ENCODE measurements at places on chromosomes 5 and 9.

- H3K27ac ChIP-seq = no peak overlapping the region
- DNase-seq = no peak
- H3K27me3 ChIP-seq = peaks cover 12% of the 10 kb centered on the region
- no peaks in the 10 kb centered on the region for H3K36me3 ChIP-seq
These were observed 8.1 kb downstream of the ADAMTS13 start for GRCh38 chr9:133430244-133430643.

GRCh38 chr5:78795757-78796156 is 147.2 kb upstream of the LHFPL2 start:
- H3K27me3 ChIP-seq = no peaks in the 10 kb centered on the region
- no peak for DNase-seq
- peaks cover 4% of the 10 kb centered on the region for H3K4me1 ChIP-seq
- no peak overlapping the region for H3K4me3 ChIP-seq
- peaks cover 6% of the 10 kb centered on the region for H3K36me3 ChIP-seq

- no peaks in the 10 kb centered on the region for H3K4me1 ChIP-seq
- no peak overlapping the region for H3K4me3 ChIP-seq
- DNase-seq = no peak
- H3K27ac ChIP-seq = no peak overlapping the region
- H3K36me3 ChIP-seq = no peaks in the 10 kb centered on the region
These were observed 908.2 kb upstream of the CDH10 start for GRCh38 chr5:25552871-25553481.

DNA sequence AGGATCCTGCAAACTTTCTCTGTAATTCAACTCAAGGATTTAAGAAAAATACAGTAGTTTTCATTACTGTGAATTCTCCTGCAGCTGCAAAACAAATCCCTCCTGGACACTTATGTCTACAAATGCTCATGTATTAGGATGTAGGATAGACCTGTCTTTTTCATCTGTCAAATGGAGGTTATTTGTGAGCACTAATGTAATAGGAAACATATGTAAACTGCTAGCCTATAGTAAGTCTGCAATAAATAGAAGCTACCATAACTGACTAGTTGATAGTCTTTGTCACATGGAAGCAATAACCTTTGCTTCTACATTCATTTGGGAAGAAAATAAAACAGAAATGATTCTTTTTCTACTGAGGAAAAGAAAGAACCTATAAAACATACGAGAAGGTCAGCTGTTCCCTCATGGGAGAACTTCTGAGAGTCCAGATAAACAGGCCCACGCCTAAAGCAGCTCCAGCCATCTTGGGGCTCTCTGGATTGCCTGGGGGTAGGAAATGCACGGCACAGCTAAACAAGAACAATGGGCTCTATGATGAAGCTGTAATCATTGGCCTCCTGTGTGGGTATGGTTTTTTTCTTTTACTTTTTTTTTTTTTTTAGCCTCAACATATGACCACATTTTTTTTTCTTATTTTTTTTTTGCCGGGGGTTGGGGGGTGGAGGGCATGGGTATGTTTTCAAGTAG is 6.2 kb downstream of the KCNV2 start:
- H3K27me3 ChIP-seq = no peaks in the 10 kb centered on the region
- H3K36me3 ChIP-seq = peaks cover 3% of the 10 kb centered on the region
- no peak overlapping the region for H3K4me3 ChIP-seq
- no peak overlapping the region for H3K27ac ChIP-seq

DNA sequence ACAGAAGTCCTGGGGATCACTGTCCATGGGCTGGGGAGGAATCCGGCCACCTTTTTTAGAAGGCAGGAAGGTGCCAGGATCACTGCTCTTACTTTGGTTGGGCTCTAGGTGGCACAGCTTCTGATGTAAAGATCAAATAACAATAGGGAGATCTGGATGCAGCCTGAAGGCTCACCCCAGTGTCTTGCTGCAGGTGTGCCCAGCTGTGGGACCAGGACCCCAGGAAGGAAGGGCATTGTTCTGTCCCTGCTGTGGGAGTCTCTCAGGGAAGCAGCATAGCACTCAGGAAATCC is 69.6 kb downstream of the DAB2IP start:
- no peak overlapping the region for H3K27ac ChIP-seq
- H3K4me1 ChIP-seq = no peaks in the 10 kb centered on the region
- DNase-seq = no peak
- H3K36me3 ChIP-seq = no peaks in the 10 kb centered on the region

GRCh38 chr5:14142202-14142826 is 828 bp upstream of the TRIO start:
- no peaks in the 10 kb centered on the region for H3K36me3 ChIP-seq
- peak overlapping the region; percentile 79 for H3K4me3 ChIP-seq
- peaks cover 30% of the 10 kb centered on the region for H3K4me1 ChIP-seq
- no peak overlapping the region for H3K27ac ChIP-seq

DNA sequence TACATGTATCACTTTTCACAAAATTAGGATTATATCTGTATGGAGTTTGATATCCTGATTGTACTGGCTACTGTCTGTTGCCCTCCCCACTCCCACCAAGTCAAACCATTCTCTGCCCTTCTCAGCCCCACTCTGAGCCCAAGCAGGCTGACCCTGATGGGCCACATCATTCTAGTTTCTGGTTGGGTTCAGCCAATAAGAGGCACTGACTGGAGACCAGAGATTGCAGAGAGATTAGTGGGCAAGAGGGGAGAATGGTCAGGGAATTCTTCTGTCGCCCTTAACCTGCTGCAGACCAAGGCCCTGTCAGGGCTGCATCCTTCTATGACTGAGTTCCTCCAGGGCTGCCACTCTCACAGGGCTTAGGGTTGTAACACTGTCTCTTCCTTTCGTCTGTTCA is 2.7 kb downstream of the HSPB3 start:
- no peaks in the 10 kb centered on the region for H3K36me3 ChIP-seq
- H3K27me3 ChIP-seq = no peaks in the 10 kb centered on the region
- no peak overlapping the region for H3K27ac ChIP-seq
- no peak for DNase-seq

GRCh38 chr9:8637626-8638025 is 838.0 kb upstream of the DMAC1 start:
- H3K4me1 ChIP-seq = peaks cover 7% of the 10 kb centered on the region
- peaks cover 2% of the 10 kb centered on the region for H3K36me3 ChIP-seq
- no peak overlapping the region for H3K27ac ChIP-seq
- H3K4me3 ChIP-seq = no peak overlapping the region
- no peak for DNase-seq

DNA sequence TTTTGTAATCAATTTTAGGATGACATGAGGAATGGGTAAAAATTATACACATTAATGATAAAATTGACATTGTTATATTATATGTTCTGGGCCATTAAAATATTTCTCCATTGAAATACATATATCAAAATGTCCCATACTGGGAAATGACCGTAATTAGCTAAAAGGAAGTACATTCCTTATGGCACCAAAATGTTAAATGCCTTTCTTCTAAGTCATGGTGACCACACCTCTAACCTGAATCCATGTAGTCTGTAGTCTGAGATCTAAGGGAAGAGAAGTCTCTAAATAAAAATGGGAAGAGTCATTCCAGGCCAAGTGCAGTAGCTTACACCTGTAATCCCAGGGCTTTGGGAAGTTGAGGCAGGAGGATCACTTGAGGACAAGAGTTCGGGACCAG is 10.0 kb upstream of the GDA start:
- no peak for DNase-seq
- H3K4me3 ChIP-seq = no peak overlapping the region
- no peaks in the 10 kb centered on the region for H3K27me3 ChIP-seq
- H3K36me3 ChIP-seq = no peaks in the 10 kb centered on the region
- no peak overlapping the region for H3K27ac ChIP-seq
- no peaks in the 10 kb centered on the region for H3K4me1 ChIP-seq

GRCh38 chr5:10733426-10733825 is 27.6 kb downstream of the DAP start:
- no peaks in the 10 kb centered on the region for H3K36me3 ChIP-seq
- no peak overlapping the region for H3K27ac ChIP-seq
- no peak overlapping the region for H3K4me3 ChIP-seq
- no peak for DNase-seq

DNA sequence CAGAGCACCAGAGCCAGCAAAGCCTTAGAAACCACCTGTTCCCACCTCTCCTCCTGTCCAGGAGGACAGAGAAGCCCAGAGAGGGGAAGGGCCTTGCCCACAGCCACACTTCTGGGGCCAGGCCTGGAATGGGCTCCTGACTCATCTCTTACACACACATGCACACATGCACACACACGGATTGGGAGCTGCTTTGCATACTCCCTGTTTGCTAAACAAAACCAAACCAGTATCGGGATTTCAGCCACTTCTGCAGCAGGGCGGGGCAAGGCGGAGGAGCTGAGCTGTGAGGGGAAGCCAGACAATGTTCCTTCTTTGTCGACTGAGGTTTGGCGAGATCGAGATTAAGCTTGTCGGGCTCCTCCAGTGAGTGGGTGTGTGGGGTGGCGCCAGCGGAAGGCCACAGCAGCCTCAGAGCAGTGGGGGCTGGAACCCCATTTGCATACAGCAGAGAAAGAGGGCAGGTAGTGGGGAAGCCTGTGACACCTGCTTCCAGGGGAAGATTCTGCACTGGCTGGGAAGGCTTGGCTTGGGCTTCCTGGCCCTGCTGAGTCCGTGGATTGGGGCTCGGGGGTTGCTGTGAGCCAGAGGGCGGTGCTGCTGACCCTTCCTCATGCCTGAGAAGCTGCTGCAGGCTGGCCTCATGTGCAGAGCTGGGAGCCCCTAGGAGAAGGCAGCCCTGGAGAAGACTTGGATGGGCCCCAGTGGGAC is 16.1 kb downstream of the GFI1B start:
- peak overlapping the region; percentile 39 for H3K4me3 ChIP-seq
- peaks cover 34% of the 10 kb centered on the region for H3K36me3 ChIP-seq
- DNase-seq = peak; percentile 88
- H3K4me1 ChIP-seq = peaks cover 16% of the 10 kb centered on the region
- H3K27me3 ChIP-seq = no peaks in the 10 kb centered on the region

GRCh38 chr5:172766287-172767108 is 4.5 kb downstream of the DUSP1 start:
- DNase-seq = peak; percentile 64
- H3K27ac ChIP-seq = peak overlapping the region; percentile 97
- H3K27me3 ChIP-seq = no peaks in the 10 kb centered on the region
- H3K4me1 ChIP-seq = peaks cover 12% of the 10 kb centered on the region
- H3K4me3 ChIP-seq = peak overlapping the region; percentile 20

DNA sequence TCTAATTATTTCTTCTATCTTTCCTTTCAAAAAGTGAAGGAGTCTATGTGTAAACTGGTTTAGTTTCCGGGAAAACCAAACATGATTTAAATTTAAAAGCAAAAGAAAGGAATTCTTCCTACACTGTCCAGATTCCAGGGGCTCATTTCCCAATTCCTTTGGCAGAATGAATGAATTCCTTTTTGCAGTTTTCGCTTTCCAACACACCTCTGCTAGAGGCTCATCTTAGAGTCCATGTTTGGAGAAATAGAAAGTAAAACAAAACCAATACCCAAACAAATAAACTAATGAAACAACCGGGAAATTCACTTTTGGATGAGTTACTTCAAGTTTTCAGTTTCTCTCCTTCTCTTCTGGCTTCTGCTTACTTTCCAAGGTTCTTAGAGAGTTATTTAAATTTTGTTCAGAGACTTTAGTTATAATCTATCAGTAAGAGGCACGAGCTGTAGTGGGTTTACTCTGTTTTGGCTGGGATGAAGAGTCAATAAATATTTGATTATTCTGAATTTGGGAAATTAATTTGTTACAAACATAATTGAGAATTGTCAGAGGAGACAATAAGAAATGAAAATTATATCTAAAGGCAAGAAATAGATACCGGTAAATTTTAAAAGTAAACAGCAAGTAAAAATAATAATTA is 365.0 kb upstream of the CDH9 start:
- DNase-seq = no peak
- no peak overlapping the region for H3K27ac ChIP-seq
- no peaks in the 10 kb centered on the region for H3K27me3 ChIP-seq
- H3K4me3 ChIP-seq = no peak overlapping the region
- H3K4me1 ChIP-seq = no peaks in the 10 kb centered on the region
- no peaks in the 10 kb centered on the region for H3K36me3 ChIP-seq

DNA sequence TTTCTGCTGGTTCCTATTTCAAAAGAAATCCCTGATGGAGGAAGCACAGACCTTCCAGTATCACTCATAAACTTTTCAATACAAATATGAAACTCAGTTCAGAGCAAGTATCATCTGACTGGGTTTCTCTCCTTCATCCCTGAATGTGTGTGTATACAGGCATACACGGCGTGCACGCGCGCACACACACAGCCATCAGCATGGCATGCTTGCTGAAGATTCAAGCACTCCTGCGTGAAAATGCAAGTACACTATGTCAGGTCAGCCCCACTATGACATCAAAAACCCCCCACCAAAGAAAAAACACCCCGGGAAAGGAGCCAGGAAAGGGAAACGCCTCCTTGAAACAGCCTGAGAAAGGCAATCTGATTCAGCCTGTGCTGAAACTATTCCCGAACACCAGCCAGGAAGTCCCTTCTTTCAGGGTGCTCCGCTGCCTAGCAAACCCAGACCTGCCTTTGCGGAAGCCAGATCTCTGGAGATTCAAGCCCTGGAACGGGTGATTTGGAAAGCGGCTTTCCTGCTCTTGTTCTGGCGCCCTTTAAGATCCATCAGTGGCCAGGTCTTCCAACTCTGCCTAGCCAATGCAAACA is 831 bp downstream of the KLHL3 start:
- H3K27me3 ChIP-seq = no peaks in the 10 kb centered on the region
- no peaks in the 10 kb centered on the region for H3K36me3 ChIP-seq
- peak overlapping the region; percentile 82 for H3K4me3 ChIP-seq
- H3K4me1 ChIP-seq = peaks cover 37% of the 10 kb centered on the region

- no peaks in the 10 kb centered on the region for H3K4me1 ChIP-seq
- no peak for DNase-seq
- no peaks in the 10 kb centered on the region for H3K27me3 ChIP-seq
- no peak overlapping the region for H3K4me3 ChIP-seq
- H3K36me3 ChIP-seq = no peaks in the 10 kb centered on the region
- H3K27ac ChIP-seq = no peak overlapping the region
These were observed 10.1 kb downstream of the OLFML2A start for GRCh38 chr9:124786881-124787573.

GRCh38 chr5:181043285-181044092 is 3.4 kb downstream of the BTNL9 start:
- no peaks in the 10 kb centered on the region for H3K4me1 ChIP-seq
- no peaks in the 10 kb centered on the region for H3K36me3 ChIP-seq
- DNase-seq = no peak

DNA sequence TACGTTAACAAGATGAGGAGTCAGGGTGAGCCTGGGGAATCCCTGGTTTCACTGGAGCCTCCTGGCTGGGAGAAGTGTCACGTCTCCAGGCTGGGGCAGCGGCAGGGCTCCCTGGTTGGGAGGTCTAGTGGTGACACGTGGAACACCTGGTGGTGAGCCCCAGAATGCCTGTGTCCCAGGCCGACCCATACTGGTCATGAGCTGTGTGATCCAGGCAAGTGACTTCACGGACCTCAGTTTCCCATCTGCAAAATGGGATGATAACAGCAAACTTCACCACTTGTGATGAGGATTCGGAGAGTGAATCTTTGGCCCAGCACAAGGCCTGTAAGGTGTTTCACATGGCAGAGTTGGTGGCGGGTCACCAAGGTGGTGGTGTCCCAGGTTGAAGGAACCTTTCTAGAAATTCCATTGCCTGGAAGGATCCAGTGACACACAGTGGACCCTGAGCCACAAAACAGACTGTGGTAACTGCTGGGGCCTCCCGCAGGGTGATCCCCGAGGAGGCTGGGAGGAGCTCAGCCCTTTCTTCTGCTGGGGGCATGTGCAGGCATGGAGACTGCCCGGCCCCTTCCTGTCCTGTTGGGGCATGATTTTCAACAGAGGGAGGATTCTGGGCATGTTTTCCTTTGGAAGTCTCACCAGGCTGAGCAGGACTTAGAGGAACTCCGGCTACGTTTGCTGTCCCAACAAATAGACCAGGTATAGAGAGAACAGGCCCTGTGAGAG is 153.9 kb upstream of the IER5L start:
- no peaks in the 10 kb centered on the region for H3K36me3 ChIP-seq
- no peak overlapping the region for H3K4me3 ChIP-seq
- H3K27me3 ChIP-seq = no peaks in the 10 kb centered on the region
- no peak for DNase-seq
- H3K4me1 ChIP-seq = peaks cover 48% of the 10 kb centered on the region

GRCh38 chr5:93145767-93146166 is 435.3 kb downstream of the NR2F1-AS1 start:
- no peaks in the 10 kb centered on the region for H3K36me3 ChIP-seq
- no peak overlapping the region for H3K4me3 ChIP-seq
- no peaks in the 10 kb centered on the region for H3K4me1 ChIP-seq

Measured in common myeloid progenitor, CD34-positive (primary cell).